ENCODE measurements at places on chromosomes 16 and 17.
A peak's percentile ranks its signal among the peaks of the same experiment; 100 is the strongest.

- peak; percentile 45 for DNase-seq
Measured at GRCh38 chr17:44331249-44331760, 6.7 kb upstream of the SLC25A39 start.

GRCh38 chr17:79668344-79669250, 57.7 kb upstream of the RBFOX3 start:
- DNase-seq, result no peak

- no peak for DNase-seq
Measured at GRCh38 chr17:18186627-18186982, 3.0 kb downstream of the ALKBH5 start.

DNA sequence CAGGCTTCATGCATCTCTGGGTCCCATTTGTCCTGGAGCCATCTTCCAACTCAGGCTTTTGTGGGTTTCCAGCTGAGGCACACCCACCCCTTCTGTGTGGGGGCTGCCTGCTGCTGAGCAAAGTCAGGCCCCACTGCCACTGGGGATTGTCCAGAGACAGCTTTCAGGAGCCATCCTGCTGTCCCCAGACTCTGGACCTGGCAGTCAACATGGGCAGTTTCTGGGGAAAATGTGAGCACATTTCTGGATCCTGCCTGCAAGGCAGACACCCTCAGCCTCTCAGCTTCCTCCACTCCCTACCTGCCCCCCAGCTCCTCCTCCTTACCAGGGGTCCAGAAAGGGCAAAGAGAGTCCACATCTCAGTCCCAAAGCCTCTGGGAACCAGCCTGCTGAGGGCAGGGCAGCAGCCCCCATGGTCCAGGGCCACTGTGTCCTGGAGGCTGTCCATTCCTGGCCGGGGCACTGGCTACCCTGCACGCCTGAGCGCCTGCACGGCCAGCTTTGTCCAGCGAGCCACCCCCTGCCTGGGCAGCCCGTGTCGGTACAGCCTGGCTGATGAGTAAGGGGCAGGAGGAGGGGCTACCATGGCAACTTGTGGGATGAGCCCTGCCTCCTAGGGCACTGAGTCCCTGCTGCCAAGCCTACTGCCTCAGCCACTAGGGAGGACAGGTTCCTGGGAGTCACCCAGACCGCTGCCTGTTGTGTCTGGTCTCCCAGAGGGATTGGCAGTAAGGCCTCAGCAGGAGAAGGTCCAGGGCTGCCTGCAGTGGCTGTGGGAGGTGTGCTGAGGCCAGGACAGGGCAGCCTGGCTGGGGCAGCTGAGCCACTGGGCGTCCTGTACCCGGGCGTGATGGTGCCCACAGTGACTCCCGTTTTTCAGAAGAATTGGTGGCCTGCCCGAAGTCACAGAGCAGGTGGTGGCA, at the start of gene SLC47A2:
SLC47A2 (minus strand) TSS at position 477 of the 923 bp plus-strand sequence; CDS start at position 448, 29 bp downstream.
- no peak for DNase-seq

DNA sequence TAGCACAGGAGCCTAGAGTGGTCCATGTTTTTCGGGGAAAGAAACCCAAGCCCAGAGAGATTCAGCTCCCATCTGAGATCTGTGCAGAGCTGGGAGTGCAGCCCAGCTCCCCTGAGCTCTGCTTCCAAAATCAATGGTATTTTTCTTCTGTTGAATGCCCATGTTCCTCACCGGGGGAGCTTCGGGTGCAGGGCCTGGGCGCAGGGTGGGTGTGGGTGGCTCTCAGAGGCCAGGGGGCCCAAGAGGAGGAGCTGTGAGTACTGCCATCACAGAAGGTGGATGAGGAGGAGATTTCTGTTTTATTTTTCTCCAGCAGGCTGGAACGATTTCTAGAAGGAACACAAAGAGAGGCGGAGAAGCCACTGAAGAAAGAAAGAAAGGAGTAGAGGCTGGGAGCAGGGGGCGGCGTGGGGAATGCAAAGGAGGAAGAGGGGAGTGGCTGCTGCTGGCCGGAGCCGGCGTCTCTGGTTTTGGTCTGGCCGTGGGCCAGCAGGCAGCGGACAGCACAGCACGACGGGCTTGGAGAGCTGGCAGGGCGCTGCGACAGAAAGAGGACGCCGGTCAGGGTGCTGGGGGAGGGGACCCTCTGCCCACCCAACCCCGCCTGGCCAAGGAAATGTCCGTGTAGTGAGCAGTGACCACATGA, 76.2 kb upstream of the KSR1 start:
- DNase-seq, result peak; percentile 67

DNA sequence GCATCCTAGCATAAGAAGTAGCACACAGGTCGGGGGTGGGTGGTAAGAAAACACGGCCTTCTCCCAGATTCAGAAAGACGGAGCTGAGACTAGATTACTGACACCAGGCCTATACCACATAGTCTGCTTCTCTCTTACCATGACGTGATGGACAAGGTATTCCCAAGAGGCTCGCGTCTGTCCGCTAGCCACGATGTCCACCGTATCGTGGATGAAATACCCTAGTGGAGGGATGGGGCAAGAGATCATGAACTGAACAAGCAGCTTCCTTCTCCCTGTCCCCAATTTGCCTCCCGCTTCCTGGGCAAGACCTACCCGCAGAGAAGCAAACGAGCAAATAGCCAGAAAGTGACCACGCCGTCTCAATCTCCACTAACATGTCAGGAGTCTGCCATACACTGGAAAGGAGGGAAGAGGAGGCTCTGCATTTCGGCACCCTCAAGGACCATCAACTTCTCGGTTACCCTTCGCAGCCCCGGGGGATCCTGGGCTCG, 820 bp downstream of the TLCD1 start:
- no peak for DNase-seq
